PC-3 (cell line): ENCODE measurements at places on chromosomes 5 and 9. TPM values are rescaled to one million over a fixed set of nuclear protein-coding genes. Genes with fewer than 3 reads are reported as not detected.
A peak's percentile ranks its signal among the peaks of the same experiment; 100 is the strongest.

The IL13 gene
- total RNA-seq, result not detected in 2 replicates

DNA sequence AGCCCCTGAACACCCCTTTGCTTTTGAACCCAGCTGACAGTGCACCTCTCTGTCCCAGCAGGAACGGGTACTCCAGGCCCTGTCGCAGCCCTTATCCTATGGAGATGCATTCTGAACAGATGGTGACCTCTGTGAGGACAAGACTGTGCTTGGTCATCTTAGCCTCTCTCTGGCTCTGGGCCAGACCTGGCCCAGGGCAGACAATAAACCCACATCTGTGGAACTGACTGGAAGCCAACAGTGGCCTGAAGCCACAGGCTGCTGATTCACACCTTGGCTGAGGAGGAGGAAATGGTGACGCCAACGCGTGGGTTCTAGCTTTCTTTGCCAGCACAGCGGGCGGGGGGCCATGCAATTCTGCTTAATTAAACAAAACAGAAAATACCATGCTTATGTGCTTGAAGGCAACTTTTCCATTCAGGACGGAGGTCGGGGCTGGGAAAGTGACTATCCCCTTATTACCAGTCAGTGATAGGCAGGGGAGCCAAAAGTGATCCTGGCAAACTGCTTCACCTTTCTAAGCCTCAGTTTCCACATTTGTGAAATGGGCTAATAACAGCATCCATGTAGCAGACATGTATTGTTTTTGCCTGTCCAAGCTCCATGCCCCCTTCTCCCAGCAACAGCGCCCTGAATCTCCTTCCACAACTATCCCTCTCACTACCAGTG is 10.8 kb downstream of the SH3PXD2B start:
- no peak overlapping the region for H3K4me3 ChIP-seq
- DNase-seq, result peak; percentile 95
- H3K27ac ChIP-seq, result no peak overlapping the region
- no peaks in the 10 kb centered on the region for H3K27me3 ChIP-seq
- peaks cover 14% of the 10 kb centered on the region for H3K4me1 ChIP-seq

The ACO1 gene
- total RNA-seq, result 20.8 and 26.0 TPM in 2 replicates

The SLC45A2 gene
- total RNA-seq, result not detected in 2 replicates

The SLC36A2 gene
- not detected in 2 replicates for total RNA-seq

GRCh38 chr5:16791036-16791705 is 144.9 kb downstream of the MYO10 start:
- H3K4me1 ChIP-seq, result no peaks in the 10 kb centered on the region
- H3K4me3 ChIP-seq, result no peak overlapping the region
- H3K36me3 ChIP-seq, result no peaks in the 10 kb centered on the region; the same call in 1 of the 2 replicates
- peak; percentile 95 for DNase-seq
- no peaks in the 10 kb centered on the region for H3K27me3 ChIP-seq

The PRDM9 gene
- total RNA-seq, result 0.11 and 0.12 TPM in 2 replicates

The NUDT12 gene
- total RNA-seq, result 9.2 and 10.9 TPM in 2 replicates

The FAM81B gene
- total RNA-seq, result not detected in 2 replicates

GRCh38 chr5:15521381-15522186 is 21.6 kb downstream of the FBXL7 start:
- H3K27me3 ChIP-seq, result no peaks in the 10 kb centered on the region
- H3K4me1 ChIP-seq, result no peaks in the 10 kb centered on the region
- H3K4me3 ChIP-seq, result no peak overlapping the region
- H3K36me3 ChIP-seq, result no peaks in the 10 kb centered on the region
- H3K27ac ChIP-seq, result no peak overlapping the region
- no peak for DNase-seq

DNA sequence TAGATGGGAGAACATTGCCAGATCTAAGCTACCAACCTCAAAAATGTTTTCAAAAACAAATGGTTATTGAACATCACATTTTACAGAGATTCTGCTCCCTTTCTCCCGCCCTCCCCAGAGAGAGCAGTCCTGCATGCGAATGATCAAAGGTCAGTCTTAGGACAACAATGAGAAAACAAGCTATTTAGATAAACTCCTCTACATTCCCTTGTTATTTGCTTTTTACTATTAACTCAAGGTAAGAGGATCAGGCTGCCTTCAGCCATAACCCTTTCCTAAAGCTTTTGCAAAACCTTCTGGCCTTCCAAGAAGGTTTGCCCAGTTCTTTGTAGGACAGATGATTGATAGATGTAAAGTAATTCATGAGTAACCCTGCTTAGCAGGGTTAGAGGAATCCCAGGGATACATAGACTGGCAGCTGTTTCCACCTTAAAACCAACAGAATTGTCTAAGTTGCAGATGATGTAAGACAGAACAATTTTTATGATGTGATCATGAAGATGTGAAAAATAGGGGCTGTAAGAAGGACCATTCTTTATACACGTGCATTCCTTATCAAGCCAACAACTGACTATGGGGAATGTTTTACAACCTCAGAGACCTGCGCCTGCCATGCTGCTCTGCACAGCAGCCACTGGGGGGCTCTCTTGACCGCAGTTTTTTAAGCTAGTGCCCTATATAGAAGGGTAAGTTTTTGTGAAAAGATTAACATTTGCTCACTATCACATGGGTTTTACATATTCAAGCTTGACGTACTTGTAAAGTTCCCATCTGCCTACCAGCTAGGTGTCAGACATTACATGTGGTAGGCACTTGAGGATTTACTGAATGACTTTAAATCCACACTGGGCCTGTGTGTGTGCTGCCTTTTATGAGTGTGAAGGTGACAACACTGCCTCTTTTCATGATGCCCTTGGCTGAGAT is 2.3 kb upstream of the ZNF782 start:
- no peaks in the 10 kb centered on the region for H3K27me3 ChIP-seq
- H3K4me1 ChIP-seq, result peaks cover 51% of the 10 kb centered on the region
- peak; percentile 66 for DNase-seq
- H3K27ac ChIP-seq, result no peak overlapping the region
- H3K36me3 ChIP-seq, result no peaks in the 10 kb centered on the region
- no peak overlapping the region for H3K4me3 ChIP-seq

The BBLN gene
- total RNA-seq, result 158 and 171 TPM in 2 replicates

GRCh38 chr5:107184871-107185270 is 485.9 kb downstream of the EFNA5 start:
- no peak overlapping the region for H3K4me3 ChIP-seq
- no peaks in the 10 kb centered on the region for H3K4me1 ChIP-seq
- H3K36me3 ChIP-seq, result no peaks in the 10 kb centered on the region
- no peaks in the 10 kb centered on the region for H3K27me3 ChIP-seq
- no peak for DNase-seq

GRCh38 chr5:96597438-96598020 is 64.6 kb upstream of the CAST start:
- no peaks in the 10 kb centered on the region for H3K27me3 ChIP-seq
- H3K27ac ChIP-seq, result no peak overlapping the region
- H3K4me1 ChIP-seq, result peaks cover 9% of the 10 kb centered on the region

GRCh38 chr5:162068412-162068811 is 839 bp downstream of the GABRG2 start:
- H3K27me3 ChIP-seq, result no peaks in the 10 kb centered on the region
- peak; percentile 65 for DNase-seq
- no peak overlapping the region for H3K4me3 ChIP-seq
- no peaks in the 10 kb centered on the region for H3K4me1 ChIP-seq
- no peak overlapping the region for H3K27ac ChIP-seq
- no peaks in the 10 kb centered on the region for H3K36me3 ChIP-seq

- DNase-seq, result no peak
- H3K27me3 ChIP-seq, result no peaks in the 10 kb centered on the region
- no peak overlapping the region for H3K27ac ChIP-seq
- H3K4me3 ChIP-seq, result no peak overlapping the region
- no peaks in the 10 kb centered on the region for H3K4me1 ChIP-seq
- no peaks in the 10 kb centered on the region for H3K36me3 ChIP-seq
These were observed 382.1 kb downstream of the BRINP1 start for GRCh38 chr9:118987167-118987566.

The MLANA gene
- not detected in 2 replicates for total RNA-seq

DNA sequence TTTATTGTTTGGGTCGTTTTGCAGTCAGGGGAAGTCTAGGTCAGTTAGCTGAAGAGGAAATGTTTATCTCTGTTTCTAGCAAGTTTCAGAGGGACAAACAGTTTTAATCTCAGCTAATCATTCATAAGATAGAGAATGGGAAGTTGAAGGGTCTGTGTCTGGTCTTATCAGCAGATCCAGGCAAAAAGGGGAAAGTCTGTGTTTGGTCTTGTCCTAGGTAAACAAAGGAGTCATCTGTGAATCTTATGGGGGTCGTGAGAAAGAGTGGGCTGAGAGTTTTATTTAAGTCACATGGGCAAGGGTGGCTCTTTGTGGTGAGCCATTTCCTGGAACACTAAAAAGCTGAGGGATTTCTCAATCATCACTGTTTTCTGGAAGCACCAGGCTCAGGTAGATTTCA is 5.6 kb upstream of the SNCAIP start:
- H3K4me1 ChIP-seq, result no peaks in the 10 kb centered on the region
- no peak for DNase-seq
- H3K27me3 ChIP-seq, result peaks cover 18% of the 10 kb centered on the region; the same call in 1 of the 2 replicates
- no peaks in the 10 kb centered on the region for H3K36me3 ChIP-seq
- H3K27ac ChIP-seq, result no peak overlapping the region
- no peak overlapping the region for H3K4me3 ChIP-seq

The SPOCK1 gene
- 8.2 and 9.8 TPM in 2 replicates for total RNA-seq

- H3K4me1 ChIP-seq, result peaks cover 22% of the 10 kb centered on the region
- peak overlapping the region; percentile 56 for H3K4me3 ChIP-seq
- no peaks in the 10 kb centered on the region for H3K36me3 ChIP-seq
- no peaks in the 10 kb centered on the region for H3K27me3 ChIP-seq
- no peak overlapping the region for H3K27ac ChIP-seq
These were observed 984.5 kb upstream of the CDH18 start for GRCh38 chr5:20972419-20972925.

DNA sequence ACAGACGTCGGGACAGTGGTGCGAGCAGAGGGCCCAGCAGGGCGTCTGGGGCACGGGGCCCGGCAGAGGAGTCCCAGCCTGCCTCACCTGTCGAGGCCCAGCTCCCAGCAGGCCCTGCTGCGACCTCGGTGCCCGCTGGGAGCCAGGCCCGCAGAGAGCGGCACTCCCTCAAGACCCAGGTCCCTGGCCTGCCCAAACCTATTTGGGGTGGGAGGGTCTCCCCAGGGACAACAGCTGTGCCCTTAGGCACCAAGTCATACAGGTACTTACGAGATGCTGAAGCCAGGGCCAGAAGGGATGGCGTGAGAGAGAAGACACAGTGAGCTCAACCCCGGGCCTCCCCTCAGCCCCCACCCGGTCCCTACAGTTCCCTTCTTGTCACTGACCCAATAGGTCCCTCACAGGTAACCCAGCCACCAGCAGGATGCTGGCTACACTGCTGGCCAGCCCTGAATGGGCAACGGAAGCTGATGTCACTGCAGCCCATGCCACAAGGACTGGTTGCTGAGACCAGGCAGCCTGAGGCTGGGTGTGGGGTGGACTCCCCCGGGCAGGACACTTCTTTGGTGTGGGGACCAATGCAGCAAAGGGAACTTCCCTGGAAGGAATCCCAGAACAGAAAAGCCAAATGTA is 3.7 kb downstream of the NSMF start:
- no peak overlapping the region for H3K27ac ChIP-seq
- no peak for DNase-seq
- no peaks in the 10 kb centered on the region for H3K36me3 ChIP-seq
- H3K27me3 ChIP-seq, result no peaks in the 10 kb centered on the region

GRCh38 chr5:157252711-157253465 is 13.0 kb upstream of the CYFIP2 start:
- no peak overlapping the region for H3K4me3 ChIP-seq
- H3K27ac ChIP-seq, result no peak overlapping the region
- H3K27me3 ChIP-seq, result peaks cover 20% of the 10 kb centered on the region
- DNase-seq, result no peak
- no peaks in the 10 kb centered on the region for H3K36me3 ChIP-seq

DNA sequence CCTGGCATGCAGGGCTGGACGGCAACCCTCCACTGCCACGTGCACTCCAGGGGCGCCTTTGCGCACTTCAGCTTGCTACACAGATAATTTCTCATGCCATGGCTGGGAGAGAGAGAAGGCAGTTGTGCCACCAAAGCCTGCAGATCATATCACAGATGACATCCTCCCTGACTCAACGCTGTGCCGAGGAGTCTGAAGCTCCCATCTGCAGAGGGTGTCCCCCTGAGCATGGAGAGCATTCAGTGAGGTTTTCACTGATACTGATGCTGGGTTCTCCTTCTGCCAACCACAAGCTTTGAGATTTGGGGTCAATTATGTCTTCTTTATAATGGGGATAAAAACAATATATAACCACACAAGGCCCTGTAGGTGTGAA is 607.4 kb upstream of the ADAMTS16 start:
- no peak overlapping the region for H3K4me3 ChIP-seq
- H3K36me3 ChIP-seq, result no peaks in the 10 kb centered on the region
- no peak for DNase-seq
- no peaks in the 10 kb centered on the region for H3K4me1 ChIP-seq
- H3K27me3 ChIP-seq, result no peaks in the 10 kb centered on the region

DNA sequence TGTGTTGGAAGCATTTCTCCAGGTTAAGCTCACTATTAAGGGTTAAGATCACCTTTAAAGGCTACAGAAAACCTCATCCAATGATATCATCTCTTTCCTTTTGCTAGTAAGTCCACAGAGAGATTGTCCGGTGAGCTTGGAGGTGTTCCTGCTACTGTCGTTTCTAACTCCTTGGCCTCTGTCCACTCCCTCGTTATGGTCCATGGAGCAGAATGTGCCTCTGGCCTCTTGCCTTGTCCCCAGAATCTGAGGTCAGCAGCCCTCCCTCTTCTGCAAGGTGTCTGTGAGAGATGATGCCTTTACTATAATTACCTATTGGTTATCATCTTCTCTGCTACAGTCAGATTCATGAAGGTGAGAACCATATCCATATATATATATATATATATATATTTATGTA is 15.0 kb downstream of the ORM2 start:
- H3K4me1 ChIP-seq, result peaks cover 11% of the 10 kb centered on the region
- H3K4me3 ChIP-seq, result no peak overlapping the region
- DNase-seq, result no peak
- H3K27me3 ChIP-seq, result no peaks in the 10 kb centered on the region
- H3K27ac ChIP-seq, result no peak overlapping the region
- no peaks in the 10 kb centered on the region for H3K36me3 ChIP-seq

DNA sequence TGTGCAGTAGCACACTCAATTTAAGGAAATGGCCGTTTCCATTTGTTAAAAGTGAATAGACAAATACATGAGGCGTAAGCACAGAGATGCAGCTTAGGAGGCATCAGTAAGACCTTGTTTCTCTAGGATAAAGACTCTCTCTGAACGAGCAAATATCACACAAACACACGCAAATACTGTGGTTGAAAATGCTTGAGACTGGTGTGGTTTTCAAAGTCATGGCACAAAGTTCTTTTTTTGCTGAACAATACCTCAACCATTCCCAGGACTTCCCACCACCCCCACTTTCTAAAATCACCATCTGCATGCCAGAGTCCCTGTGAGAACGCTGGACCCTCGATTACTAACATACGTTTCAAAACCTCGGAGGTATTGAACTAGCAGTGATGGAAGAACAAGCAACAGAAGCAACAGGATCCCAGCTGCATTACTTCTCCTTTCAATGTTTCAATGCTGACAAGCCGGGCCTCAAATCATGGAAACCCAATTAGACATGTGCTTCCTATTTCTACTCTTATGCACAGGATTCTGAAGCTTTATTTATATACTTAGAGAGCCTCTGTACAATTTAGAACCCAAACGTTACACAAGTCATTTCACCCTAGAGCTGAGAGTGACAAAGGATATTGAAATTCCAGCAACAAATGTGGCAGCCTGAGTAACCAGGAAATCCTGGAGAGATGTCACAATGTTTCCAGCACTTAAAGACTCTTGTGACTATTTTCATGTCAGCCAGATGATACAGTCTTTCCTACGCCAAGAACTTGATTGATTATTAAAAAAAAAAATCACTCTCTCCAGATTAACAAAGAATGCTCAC is 63.9 kb downstream of the CDC14B start:
- H3K36me3 ChIP-seq, result no peaks in the 10 kb centered on the region
- no peak overlapping the region for H3K27ac ChIP-seq
- H3K27me3 ChIP-seq, result no peaks in the 10 kb centered on the region
- no peak overlapping the region for H3K4me3 ChIP-seq
- DNase-seq, result no peak
